ENCODE measurements at places on chromosomes 6 and 20.

DNA sequence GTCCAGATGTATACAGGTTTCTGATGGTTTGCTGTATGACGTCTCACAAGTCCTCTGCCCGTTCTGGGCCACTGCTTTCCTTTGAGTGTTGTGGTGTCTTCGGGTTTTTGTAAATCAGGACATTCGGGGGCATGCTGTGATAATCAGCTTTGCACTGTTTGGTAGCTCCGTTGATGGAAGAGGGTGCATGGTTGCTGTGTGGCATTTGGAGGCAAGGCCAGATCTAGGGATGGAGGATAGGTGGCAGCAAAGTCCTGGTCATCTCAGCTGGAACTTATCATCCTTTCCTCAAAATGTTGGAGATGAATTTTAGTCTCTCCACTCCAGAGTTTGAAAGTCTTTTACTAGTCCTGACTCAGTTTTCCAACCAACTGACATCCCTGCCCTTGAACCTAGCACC is 91.0 kb downstream of the SCP2D1 start:
- DNase-seq = no peak

GRCh38 chr6:151103266-151103665 is 136.5 kb upstream of the AKAP12 start:
- DNase-seq = no peak

DNA sequence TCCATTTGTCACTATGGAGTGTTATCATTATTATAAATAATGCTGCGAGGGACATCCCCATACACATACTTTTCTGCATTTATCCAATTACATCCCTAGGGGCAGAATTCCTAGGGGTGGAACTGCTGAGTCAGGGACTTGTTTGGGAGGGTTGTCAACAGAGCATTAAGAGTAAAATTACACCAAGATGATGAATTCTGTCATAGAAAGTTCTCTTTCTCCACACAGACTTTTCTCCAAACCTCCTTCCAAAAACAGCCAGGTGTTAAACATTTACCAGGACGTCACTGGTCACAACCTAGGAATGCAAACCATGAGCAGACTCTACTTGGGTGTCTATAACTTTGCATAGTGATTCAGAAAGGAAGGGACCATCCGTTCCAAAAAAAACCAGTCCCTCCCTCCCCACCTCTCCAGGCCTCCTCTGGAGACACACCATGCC is 95.5 kb downstream of the PRND start:
- DNase-seq = peak; percentile 31

GRCh38 chr20:875115-875514 is 41.0 kb downstream of the ANGPT4 start:
- no peak for DNase-seq

GRCh38 chr6:28729501-28730402 is 194.0 kb downstream of the TRIM27 start:
- DNase-seq = no peak

GRCh38 chr20:20820104-20820503 is 107.7 kb upstream of the RALGAPA2 start:
- DNase-seq = no peak

GRCh38 chr6:106167096-106167814 is 81.1 kb downstream of the PRDM1 start:
- DNase-seq = no peak

- DNase-seq = no peak
Observed at GRCh38 chr6:723540-723939, 30.6 kb upstream of the EXOC2 start.

- DNase-seq = no peak
Observed at GRCh38 chr6:116254297-116255056, 602 bp upstream of the TSPYL4 start.

- DNase-seq = no peak
Observed at GRCh38 chr6:111080698-111081097, 6.6 kb upstream of the SLC16A10 start.

DNA sequence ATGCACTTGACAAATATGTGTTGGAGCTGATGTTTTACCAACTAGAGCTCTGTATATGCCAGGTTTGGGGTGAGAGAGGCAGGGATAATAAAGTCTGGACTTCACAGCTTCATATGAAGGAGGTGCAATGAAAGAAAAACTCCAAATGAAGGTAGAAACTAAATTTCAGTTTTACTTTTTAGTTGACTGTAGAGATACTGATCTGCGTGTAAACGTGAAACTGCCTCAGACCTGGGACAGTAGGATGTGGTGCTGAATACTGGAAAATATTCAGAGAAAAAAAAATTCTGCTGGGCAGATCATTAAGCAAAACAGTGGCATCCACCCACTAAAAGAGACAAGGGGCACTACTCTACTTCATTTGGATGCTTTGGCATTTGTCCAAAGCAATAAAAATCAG is 94.5 kb downstream of the BACH2 start:
- DNase-seq = no peak

DNA sequence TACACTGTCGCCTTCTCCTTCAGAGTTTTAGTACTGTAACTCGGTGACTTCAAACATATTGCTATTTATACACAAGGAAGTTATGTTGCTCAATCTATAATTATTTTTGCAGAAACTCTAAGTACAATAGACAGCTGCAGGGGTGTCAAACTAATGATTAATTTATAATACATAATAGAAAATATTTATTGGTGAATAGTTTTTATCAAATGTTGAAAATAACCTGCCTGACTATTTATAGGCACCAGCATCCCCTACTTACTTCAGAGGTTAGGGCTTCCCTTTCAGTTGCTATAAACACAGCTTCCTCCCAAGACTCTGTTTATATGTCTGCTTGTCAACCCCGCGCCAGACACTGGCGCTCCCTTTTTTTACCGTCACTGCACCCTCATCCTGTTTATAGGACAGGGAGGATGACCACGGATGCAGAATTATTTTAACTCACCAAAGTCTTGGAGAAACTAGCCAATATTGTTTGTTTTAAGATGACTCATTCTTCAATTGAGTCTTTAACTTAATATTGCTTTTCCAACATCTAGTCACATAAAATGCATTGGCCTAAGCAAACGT is 225.0 kb downstream of the ALDH8A1 start:
- DNase-seq = peak; percentile 36

- no peak for DNase-seq
Observed at GRCh38 chr20:16175322-16175961, 397.8 kb downstream of the KIF16B start.
